H1 (cell line): ENCODE measurements at places on chromosomes 12 and 14. TPM values are rescaled to one million over a fixed set of nuclear protein-coding genes. Genes with fewer than 3 reads are reported as not detected.

- no peaks in the 10 kb centered on the region for H3K36me3 ChIP-seq
- H3K4me1 ChIP-seq, result no peaks in the 10 kb centered on the region; the same call in 1 of the 2 replicates
- peak; percentile 17 for DNase-seq
- no peaks in the 10 kb centered on the region for H3K27me3 ChIP-seq
- H3K4me3 ChIP-seq, result no peak overlapping the region
- H3K27ac ChIP-seq, result no peak overlapping the region
Measured at GRCh38 chr12:73629893-73630831, 907.5 kb upstream of the ATXN7L3B start.

GRCh38 chr12:8890313-8891085 lies 23.8 kb upstream of the PHC1 start:
- no peak overlapping the region for H3K27ac ChIP-seq
- DNase-seq, result no peak
- H3K36me3 ChIP-seq, result peaks cover 3% of the 10 kb centered on the region; the same call in 1 of the 2 replicates
- no peaks in the 10 kb centered on the region for H3K27me3 ChIP-seq

DNA sequence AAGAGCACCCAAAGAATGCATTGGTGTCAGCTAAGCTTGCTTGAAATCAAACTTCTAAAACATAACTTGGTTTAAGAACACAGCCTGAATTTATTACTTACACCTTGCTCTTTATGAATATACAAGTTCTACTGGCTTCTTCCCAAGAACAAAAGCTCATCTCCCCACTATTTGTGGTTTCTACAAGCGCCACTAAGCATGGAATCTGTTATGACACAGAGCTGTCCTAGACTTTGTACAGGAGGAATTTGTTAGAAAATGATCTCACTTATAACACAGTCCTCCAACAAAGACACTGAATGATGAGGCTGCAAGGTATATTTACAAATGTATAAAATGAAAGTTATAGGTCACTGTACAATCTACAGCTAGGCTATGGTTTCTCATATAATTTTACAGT lies 452.1 kb downstream of the BCAT1 start:
- H3K27me3 ChIP-seq, result no peaks in the 10 kb centered on the region
- H3K36me3 ChIP-seq, result no peaks in the 10 kb centered on the region

- H3K4me3 ChIP-seq, result peak overlapping the region; percentile 78
- DNase-seq, result no peak
- peak overlapping the region; percentile 91 for H3K27ac ChIP-seq
- no peaks in the 10 kb centered on the region for H3K27me3 ChIP-seq
- H3K36me3 ChIP-seq, result no peaks in the 10 kb centered on the region
- H3K4me1 ChIP-seq, result no peaks in the 10 kb centered on the region; the same call in 1 of the 2 replicates
Measured at GRCh38 chr12:14366209-14367039, 942 bp downstream of the ATF7IP start.

DNA sequence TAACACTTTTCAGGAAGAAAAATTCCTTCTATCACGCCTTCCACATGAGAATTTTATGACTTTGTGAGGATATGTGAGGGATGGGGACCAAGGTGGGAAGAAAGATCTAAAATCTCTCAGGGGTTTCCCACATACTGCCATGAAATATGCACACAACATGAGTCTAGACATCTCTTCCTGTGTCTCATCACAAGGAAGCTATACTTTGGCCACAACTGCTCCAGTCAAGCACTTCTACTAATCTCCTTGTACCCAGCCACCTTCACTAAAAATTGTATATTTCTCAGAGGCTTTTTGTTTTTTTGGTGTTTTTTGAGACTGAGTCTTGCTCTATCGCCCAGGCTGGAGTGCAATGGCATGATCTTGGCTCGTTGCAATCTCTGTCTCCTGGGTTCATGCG lies 3.2 kb downstream of the OSBPL8 start:
- DNase-seq, result no peak
- no peak overlapping the region for H3K4me3 ChIP-seq
- no peaks in the 10 kb centered on the region for H3K27me3 ChIP-seq
- H3K27ac ChIP-seq, result no peak overlapping the region
- peaks cover 9% of the 10 kb centered on the region for H3K4me1 ChIP-seq
- no peaks in the 10 kb centered on the region for H3K36me3 ChIP-seq

DNA sequence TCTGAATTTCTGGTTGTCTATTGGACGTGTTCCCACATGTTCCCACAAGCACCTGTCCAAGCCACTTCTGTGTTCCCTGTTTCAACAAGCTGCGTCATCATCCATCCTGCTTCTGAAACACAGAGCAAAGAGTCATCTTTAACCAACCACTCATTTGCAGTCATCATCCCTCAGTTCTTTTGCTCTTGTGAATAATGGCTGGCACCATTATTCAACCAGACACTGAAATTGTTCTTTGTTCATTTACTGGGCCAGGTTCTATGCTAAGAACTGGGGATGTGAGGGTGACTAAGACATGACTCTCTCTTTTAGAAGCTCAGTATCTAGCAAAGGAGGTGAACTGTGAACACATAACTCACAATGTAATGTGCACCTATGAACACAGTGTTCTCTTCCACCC lies 40.7 kb upstream of the ANO4 start:
- no peak overlapping the region for H3K27ac ChIP-seq
- no peak for DNase-seq
- no peaks in the 10 kb centered on the region for H3K4me1 ChIP-seq
- no peaks in the 10 kb centered on the region for H3K27me3 ChIP-seq
- H3K4me3 ChIP-seq, result no peak overlapping the region

DNA sequence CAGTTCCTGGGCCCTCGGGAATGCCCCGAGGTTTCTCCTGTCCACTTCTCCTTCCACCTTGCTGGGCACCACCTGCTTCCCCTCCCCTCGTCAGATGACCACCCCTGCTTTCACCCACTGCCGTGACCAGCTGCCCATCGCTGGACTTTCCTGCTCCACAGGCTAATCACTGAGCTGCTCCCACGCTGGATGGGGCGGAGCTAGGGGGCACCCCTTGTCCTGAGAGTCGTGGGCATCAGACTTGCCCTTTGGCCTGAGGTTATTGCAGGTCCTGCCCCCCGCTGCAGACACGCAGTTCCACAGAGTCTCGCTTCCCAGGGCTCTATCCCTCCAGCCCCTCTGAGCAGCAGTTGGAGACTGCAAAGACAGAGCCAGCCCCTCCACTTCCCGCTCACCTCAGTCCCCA lies 427 bp downstream of the SLC6A12 start:
- no peak for DNase-seq
- H3K4me1 ChIP-seq, result peaks cover 20% of the 10 kb centered on the region
- H3K27ac ChIP-seq, result no peak overlapping the region
- no peaks in the 10 kb centered on the region for H3K36me3 ChIP-seq
- no peak overlapping the region for H3K4me3 ChIP-seq

GRCh38 chr12:101931498-101932326 lies 54.3 kb downstream of the DRAM1 start:
- H3K4me1 ChIP-seq, result no peaks in the 10 kb centered on the region
- no peak for DNase-seq
- no peak overlapping the region for H3K4me3 ChIP-seq
- no peaks in the 10 kb centered on the region for H3K27me3 ChIP-seq

DNA sequence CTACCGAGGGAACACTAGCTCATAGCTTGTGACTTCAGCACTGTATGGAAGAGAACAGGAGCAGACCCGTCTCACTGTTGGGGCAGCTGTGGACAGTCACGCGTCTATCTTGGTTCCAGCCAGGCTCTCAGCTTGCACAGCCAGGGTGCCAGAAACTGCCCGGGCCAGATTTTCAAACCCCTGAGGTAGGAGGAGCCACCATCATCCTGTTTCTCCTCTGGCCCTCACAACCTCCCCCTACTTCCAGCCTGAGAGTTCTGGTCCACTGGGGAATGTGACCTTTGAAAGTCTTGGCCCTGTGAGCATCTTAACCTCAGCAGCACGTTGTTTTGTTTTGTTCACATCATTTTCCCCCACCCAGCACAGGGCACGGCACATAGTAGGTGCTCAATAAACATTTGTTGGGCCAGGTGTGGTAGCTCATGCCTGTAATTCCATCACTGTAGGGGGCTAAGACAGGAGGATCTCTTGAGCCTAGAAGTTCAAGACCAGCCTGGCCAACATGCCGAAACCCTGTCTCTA lies 50.4 kb downstream of the PSMA6 start:
- no peaks in the 10 kb centered on the region for H3K36me3 ChIP-seq
- H3K27me3 ChIP-seq, result no peaks in the 10 kb centered on the region
- no peak overlapping the region for H3K27ac ChIP-seq
- no peak for DNase-seq
- H3K4me3 ChIP-seq, result no peak overlapping the region

DNA sequence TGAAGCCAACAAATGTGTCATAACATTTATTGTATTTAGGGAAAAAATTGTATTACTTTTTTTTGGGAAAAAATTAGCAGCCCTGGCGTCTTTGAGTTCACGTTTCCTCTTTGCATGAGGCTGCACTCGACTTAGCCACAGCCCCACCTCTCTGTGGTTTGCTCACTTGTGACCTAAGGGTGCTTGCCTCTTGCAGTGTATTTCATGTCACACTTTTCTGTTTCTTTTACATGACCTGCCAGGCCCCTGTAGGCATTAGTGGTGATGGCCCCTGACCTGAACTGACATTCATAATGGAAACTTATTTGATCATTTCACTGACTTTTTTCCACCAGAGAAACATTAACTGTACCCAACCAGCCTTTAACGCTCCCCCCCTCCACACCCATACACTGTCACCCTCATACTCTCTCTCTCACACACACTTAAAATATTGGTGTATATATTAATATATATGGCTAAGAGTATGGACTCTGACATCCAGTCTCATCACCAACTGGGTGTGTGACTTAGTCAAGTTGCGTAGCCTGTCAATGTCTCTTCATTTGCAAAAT lies 122.9 kb downstream of the PRKCH start:
- no peaks in the 10 kb centered on the region for H3K36me3 ChIP-seq
- H3K27me3 ChIP-seq, result no peaks in the 10 kb centered on the region
- peaks cover 3% of the 10 kb centered on the region for H3K4me1 ChIP-seq
- no peak for DNase-seq
- no peak overlapping the region for H3K4me3 ChIP-seq

DNA sequence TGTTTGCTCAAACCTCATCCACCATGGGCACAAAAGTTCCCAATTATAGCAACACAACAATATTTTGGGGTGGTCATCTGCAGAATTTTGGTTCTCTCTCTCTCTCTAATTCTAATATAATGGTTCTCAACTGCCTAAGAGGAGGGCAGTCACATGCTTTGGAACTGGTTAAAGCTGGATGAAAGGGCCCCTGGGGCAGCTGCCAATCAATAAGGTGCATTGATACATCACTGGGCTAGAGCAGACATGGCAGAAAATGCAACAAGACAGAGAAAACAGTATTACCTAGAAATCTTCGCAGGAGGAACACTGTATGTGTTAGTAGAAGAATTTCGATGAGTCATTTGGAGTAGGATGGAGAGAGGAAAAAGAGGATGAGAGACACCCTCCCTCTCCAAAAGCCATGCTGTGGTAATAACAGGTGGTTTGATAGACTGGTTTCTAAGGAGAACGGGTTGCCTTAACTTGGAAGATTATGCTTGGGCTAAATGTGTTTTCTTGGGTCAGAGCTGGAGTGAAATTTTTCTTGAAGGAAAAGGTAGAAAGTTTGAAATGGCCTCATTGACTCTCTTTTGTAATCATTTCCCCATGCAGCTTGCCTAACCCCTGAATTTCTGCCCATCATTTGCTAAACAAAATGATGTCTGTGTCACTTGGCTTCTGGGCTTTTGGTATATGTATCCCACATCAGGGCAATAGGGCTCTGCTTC lies 67.1 kb upstream of the HIF1A start:
- H3K27ac ChIP-seq, result no peak overlapping the region
- H3K4me1 ChIP-seq, result no peaks in the 10 kb centered on the region
- H3K4me3 ChIP-seq, result no peak overlapping the region
- H3K27me3 ChIP-seq, result no peaks in the 10 kb centered on the region

DNA sequence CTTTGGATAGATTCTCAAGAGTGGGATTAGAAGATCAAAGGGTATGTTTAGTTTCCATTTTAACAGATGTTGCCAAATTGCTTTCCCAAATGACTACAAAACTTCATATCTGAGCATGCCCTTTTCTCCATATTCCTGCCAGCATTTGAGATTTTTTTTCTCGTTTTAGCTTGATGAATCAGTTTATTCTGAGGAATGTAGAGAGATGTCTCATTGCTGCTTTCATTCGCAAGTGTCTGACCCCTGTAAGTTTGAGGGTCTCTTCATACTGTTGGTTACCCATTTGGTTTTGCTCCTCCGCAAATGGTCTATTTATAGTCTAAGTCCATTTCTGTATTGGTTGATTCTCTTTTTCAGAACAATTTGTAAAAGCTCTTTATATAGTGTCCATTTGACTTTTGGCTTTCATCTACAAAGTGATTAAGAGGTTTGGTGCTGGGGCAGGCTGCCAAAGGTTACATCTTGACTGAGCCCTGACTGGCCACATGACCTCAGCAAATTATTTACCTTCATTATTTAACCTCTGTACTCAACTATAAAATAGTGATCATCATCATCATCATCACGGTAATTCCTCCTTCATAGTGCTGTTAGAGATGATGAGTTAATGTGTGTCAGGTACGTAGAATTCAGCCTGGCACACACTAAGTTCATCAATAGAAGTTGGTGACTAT lies 33.6 kb downstream of the HCAR2 start:
- H3K4me1 ChIP-seq, result no peaks in the 10 kb centered on the region
- H3K4me3 ChIP-seq, result no peak overlapping the region
- no peaks in the 10 kb centered on the region for H3K36me3 ChIP-seq
- no peaks in the 10 kb centered on the region for H3K27me3 ChIP-seq
- no peak overlapping the region for H3K27ac ChIP-seq
- DNase-seq, result no peak

DNA sequence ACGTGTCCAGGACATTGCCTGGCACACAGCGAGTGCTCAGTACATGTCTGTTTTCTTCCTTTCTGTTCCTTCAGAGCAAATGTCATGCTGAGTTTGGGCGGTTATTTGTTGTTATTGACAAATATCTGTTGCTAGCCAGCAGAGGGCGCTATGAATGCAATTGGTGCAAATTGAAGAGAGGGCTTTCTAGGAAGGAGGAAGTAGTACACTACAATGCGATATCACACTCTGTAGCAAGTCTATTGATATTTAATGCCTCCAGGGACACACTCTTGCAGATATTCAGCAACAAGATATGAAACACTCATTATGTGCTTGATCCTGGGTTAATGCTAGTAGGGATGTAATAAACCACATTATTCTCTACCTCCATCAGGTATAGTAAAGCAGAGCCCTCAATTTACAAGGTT lies 267.3 kb upstream of the SRRM4 start:
- H3K27ac ChIP-seq, result no peak overlapping the region
- H3K27me3 ChIP-seq, result no peaks in the 10 kb centered on the region
- H3K36me3 ChIP-seq, result no peaks in the 10 kb centered on the region
- DNase-seq, result peak; percentile 74
- H3K4me1 ChIP-seq, result no peaks in the 10 kb centered on the region

Gene ATP5F1B
- 900 and 930 TPM in 2 replicates for total RNA-seq

Gene NPFF
- total RNA-seq, result 0.80 TPM in 1 of 2 replicates, not detected in the other

Gene DERA
- total RNA-seq, result 17.1 and 17.5 TPM in 2 replicates

Gene PYGL
- 46.6 and 50.5 TPM in 2 replicates for total RNA-seq

Gene TBX5
- total RNA-seq, result 0.08 TPM in 1 of 2 replicates, not detected in the other

Gene DEGS2
- total RNA-seq, result 0.61 and 0.94 TPM in 2 replicates

Gene NFE2
- total RNA-seq, result 1.4 and 2.0 TPM in 2 replicates

Gene ATXN2
- total RNA-seq, result 73.4 and 80.7 TPM in 2 replicates

Gene KRT2
- total RNA-seq, result not detected in 2 replicates

Gene ESR2
- 0.19 and 0.52 TPM in 2 replicates for total RNA-seq

Gene SERPINA4
- not detected in 2 replicates for total RNA-seq
